NCI-H1417 (cell line): ENCODE measurements at places on chromosomes 16 and 17.

- peak; percentile 51 for DNase-seq
These were observed 521 bp downstream of the C16orf87 start for GRCh38 chr16:46830417-46830901.

DNA sequence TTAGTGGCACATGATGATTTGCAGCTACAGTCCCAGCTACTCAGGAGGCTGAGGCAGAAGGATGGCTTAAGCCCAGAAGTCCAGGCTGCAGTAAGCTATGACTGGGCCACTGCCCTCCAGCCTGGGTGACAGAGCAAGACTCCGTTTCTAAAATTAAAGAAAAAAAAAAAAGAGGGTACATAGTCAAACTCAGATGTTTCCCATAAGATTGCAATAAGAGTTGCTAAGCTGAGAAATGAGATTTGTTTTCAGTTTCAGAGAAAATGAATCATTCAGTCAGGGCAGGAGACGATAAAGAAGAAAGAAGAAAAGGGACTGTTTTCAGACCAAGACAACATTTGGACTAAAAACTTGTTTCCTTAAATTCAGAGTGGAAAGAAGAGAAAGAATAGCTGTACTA lies 30.2 kb upstream of the PHLPP2 start:
- no peak for DNase-seq

GRCh38 chr16:55839115-55839514 lies 6.2 kb upstream of the CES1 start:
- no peak for DNase-seq

GRCh38 chr16:52389045-52389444 lies 157.9 kb downstream of the TOX3 start:
- DNase-seq, result no peak
